Stimulated activated CD8-positive, alpha-beta memory T cell treated with anti-CD3 and anti-CD28 coated beads, Interleukin-2, amount 100 ng/mL, for 1 hour (primary cell): ENCODE measurements at places on chromosomes 13 and 19.

DNA sequence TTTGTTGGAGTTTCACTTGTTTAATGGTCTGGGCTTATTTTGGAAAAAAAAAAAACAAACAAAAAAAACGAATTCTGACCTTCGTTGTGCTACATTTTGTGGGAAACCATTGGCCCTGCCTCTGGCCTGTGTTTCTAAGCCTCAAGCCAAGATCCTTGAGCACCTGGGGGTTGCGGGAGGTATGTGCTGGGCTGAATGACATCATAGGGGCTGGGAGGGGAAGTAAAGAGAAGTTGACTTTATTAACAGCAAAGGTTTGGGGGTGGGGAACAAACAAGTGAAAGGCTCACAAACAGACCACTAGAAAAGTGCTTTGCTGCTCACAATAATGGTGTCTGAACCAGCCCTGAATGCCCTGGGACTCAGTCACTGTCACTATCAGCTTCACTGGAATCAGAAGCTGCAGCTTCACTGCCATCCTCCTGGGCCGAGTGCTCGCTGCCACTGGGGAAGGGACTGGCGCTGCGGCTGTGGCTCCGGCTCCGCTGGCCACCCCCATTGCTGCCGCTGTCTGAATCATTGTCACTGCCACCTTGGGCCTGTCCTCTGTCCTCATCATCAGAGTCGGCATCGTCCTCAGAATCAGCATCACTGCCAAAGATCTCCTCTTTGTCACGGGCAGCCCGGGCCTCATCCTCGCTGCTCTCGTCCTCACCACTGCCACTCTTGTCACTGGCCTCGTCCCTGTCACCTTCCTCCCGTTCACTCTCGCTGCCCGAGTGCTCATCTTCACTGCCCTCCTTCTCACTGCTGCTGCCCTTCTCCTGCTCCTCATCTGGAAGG lies 5.1 kb downstream of the PAF1 start:
- no peak for DNase-seq

- no peak for DNase-seq
Observed at GRCh38 chr19:13190781-13191540, 40.8 kb downstream of the IER2 start.

DNA sequence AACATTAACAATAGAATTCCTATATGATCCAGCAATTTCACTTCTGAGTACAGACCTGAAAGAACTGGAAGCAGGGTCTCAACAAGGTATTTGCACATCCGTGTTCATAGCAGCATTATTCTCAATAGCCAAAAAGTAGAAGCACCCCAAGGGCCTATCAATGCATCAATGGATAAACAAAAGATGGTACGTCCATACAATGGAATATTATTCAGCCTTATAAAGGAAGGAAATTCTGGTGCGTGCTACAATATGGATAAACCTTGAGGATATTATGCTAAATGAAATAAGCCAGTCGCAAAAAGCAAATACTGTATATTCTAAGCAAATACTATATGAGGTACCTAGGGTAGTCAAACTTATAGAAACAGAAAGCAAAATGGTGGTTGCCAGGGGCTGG lies 30.8 kb upstream of the CEBPA start:
- DNase-seq: no peak

DNA sequence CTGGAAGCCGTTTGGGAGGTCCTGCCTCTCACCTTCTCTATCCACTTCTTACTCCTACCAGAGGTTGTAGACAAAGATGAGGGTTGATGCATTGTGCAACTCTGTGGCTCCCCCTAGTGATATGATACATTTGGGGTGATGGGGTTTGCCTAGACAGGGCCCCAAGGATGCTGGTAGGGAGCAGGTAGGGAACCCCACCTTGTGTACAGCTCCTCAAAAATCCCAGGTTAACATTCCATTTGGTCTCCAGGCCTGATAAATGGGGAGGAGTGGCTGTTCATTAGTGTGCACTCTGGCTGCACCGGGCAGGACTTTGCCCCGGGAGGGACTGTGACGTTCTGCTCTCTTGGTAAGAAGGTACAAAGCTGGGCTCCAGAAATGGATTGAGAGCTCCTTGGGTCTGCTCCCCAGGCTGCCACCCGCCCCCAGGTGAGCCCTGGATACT lies 19.2 kb downstream of the SIGLEC8 start:
- DNase-seq: no peak

DNA sequence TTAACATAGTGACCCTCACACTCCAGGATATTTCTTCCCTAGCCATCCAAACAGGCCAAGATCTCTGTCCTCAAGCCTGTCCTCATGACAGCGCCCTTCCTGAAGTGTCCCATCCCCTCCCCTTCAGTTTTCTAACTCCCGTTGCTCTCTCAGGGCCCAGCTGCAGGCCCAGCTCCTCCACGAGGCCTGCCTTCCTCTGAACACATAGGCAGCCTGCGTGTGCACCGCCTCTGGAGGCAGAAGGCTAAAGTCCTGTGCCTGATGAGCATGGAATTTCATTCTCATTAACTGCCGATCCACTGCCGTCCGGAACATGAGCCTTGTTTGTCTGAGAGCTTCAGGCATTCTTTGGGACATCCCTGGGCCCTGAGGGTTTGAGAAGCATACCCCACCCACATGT lies 306.4 kb downstream of the DCLK1 start:
- DNase-seq: no peak

GRCh38 chr13:73754727-73755292 lies 379.4 kb downstream of the KLF12 start:
- DNase-seq: no peak

DNA sequence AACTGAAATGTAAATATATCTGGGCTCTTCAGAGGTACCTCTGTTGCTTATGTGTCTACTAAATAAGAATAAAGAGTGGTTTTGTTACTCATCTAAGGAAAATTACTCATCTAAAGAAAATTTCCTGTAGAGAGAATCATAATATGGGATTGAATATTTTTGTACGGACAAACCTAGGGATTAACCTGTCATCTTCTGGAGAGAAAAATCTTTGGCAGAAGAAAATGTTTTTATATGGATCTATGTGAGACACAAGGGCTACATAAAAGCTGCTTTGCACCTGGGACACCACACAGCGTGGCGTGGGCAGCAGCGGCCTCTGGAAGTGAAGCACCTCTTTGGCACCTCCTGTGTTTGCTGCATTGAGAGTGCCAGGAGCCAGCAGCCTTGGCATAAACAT lies 242.9 kb upstream of the DACH1 start:
- no peak for DNase-seq

GRCh38 chr13:94280349-94280748 lies 199.1 kb downstream of the DCT start:
- no peak for DNase-seq

DNA sequence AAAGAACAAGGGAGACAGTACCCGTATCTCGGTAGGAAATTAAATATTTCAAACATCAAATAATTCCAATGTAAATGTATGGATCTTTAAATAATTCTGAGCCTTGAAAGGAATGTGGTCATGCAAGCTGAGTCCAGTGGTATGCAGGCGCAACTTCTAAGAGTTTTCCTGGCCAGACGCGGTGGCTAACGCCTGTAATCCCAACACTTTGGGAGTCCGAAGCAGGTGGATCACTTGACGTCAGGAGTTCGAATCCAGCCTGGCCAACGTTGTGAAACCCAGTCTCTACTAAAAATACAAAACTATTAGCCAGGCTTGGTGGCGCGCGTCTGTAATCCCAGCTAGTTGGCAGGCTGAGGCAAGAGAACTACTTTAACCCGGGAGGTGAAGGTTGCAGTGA lies 1.1 kb upstream of the ZNF845 start:
- DNase-seq: no peak

DNA sequence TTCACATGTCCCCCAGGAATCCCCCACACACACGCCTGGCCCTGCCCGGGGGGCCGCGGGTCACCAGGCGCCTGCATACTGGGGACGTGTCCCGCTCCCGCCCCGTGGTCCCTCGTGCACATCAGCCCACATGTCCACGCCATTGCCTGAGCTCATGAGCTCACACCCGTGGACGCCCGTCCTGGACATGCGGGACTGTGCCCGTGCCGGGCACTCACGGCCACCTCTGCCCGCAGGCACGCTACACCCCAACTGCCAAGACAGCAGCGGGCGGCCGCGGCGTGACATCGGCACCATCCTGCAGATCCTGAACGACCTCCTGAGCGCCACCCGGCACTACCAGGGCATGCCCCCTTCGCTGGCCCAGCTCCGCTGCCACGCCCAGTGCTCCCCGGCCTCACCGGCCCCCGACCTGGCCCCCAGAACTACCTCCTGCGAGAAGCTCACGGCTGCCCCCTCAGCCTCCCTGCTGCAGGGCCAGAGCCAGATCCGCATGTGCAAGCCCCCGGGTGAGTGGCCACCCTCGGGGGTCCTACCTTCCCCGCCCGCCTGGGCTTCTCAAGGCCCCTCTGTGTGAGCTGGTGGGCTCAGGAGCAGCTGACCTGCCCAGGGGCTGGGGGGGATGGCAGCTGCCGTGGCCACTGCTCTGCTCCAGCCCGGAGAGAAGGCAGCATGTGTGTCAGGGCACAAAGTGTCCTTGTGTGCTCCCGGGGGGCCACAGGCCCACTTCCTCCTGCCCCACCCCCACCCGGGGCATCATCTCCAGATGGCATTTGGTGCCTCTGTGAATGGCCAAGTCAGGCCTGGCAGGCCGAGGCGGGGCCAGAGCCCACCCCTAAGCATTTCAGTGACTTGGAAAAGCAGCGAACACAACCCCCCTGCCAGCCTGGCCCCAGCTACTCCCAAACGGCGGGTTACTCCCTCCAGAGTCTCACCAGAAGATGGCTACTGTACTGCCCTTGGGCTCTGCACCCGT lies 7.1 kb downstream of the MIDN start:
- DNase-seq: no peak
